ENCODE measurements at places on chromosomes 2 and 18. TPM values are rescaled to one million over a fixed set of nuclear protein-coding genes. Genes with fewer than 3 reads are reported as not detected.

AQP4 gene
- not detected for total RNA-seq

CFAP53 gene
- 0.23 TPM for total RNA-seq

IFIH1 gene
- 15.4 TPM for total RNA-seq

CCDC85A gene
- 0.05 TPM for total RNA-seq

G6PC2 gene
- not detected for total RNA-seq

CCDC138 gene
- total RNA-seq, result 10.1 TPM

OR6B2 gene
- not detected for total RNA-seq

COL4A4 gene
- 0.13 TPM for total RNA-seq
